ENCODE measurements at places on chromosomes 1 and 21. TPM values are rescaled to one million over a fixed set of nuclear protein-coding genes. Genes with fewer than 3 reads are reported as not detected.

DNA sequence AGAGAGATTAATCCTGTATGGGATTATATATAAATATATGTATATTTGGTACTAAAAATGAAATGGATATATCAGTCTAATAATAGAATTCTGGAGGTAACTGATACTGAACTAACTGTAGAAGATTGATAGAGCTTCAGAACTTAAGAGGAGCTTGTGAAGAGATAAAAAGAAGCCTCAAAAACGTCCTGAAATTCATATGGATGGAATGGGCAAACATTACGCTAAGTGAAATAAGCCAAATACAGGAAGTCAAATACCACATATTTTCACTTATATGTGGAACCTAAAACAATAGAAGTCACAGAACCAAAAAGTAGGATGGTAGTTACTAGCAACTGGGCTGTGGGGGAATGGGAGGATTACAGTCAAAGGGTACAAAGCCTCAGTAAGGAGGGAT is 36.0 kb upstream of the ADGRL4 start:
- no peak for DNase-seq

GRCh38 chr1:213656039-213656438 is 331.7 kb upstream of the PROX1 start:
- no peak for DNase-seq

GRCh38 chr1:195618287-195618686 is 990.0 kb downstream of the KCNT2 start:
- DNase-seq: no peak

GRCh38 chr1:109667452-109668122 is at the start of gene GSTM2:
Gene GSTM2 (plus strand): TSS chr1:109668057. CDS start chr1:109668116, 59 bp downstream.
- DNase-seq: peak; percentile 96

GRCh38 chr1:204891860-204892259 is 21.2 kb downstream of the NFASC start:
- no peak for DNase-seq

- no peak for DNase-seq
Measured at GRCh38 chr1:119475866-119476439, 31.1 kb upstream of the HSD3B1 start.

GRCh38 chr1:203325026-203325417 is 19.7 kb downstream of the BTG2 start:
- DNase-seq: no peak

- DNase-seq: peak; percentile 82
Measured at GRCh38 chr1:166164995-166165660, 1.7 kb downstream of the FAM78B start.

GRCh38 chr1:55445416-55445815 is 230.3 kb upstream of the USP24 start:
- no peak for DNase-seq

DNA sequence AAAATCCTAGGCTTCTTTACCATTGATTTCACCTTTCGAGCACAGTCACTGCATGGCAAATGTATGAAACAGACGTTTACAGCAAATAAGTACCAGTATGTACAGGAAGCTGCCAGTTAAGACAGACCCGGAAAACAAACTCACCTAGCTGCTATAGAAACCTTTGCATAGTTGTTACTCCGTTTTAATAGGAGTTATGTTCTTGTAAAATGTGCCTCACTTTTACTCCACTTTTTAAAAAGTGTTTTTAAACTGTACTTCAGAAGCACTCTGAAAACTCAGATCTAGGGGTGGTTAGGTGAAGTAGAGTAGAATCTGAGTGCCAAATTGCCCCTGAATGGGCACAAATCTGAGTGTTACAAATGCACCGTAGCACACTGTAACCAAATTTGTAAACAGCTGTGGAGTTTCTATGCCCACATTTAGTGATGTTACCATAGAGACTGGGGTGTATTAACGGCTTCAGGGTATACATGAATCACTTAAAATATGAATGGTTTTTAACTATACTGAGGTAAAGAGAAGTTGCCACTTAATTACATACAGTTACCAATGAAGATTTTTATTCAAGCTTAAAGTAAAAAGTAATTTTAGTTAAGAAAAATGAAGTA is 30.7 kb downstream of the CNIH4 start:
- DNase-seq: no peak

GRCh38 chr21:44752671-44753235 is 41.4 kb upstream of the TSPEAR start:
- no peak for DNase-seq

DNA sequence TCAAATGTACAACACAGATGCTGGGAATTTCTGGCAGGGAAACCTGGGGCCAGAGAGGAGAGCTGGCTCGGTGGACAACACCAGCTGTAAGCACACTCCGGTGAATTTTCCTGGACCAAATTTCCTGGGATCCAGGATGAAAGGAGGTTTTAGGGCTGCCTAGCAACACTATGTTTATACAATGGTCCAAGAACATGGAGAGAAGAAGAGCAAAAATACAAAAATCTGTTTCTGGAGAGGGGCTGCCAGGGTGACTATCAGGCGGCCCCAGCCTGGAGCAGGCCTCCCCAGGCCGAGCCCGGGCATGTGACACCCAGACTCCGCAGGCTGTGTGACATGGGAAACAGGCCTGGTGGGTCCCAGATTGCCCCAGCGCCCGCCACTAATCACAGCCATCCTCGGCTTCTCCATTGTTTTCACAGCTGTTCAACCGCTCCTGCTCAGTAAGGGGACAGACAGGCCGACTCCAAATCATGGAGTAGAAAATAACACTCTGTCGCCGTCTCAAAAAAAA is 336.0 kb upstream of the NFIA start:
- peak; percentile 20 for DNase-seq

DNA sequence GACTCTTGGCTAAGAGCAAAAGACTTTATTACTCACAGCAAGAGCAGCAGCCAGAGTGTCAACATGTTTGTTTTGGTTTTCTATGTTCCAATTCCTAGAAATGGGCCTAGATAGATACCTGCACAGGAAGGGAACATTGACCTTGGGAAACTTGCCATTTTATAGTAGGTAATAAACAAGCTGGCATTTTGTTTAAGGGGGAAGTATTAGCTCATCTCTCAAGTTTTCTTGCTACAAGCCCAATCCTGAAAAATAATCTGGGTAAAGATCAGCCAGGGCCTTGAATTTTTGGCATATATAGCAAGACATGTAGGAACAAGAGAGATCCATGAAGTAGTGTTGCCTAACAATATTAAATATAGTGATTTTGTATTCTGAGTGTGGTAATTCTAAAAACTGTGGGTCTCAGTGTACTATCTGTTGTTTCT is 51.4 kb upstream of the RGL1 start:
- no peak for DNase-seq

DNA sequence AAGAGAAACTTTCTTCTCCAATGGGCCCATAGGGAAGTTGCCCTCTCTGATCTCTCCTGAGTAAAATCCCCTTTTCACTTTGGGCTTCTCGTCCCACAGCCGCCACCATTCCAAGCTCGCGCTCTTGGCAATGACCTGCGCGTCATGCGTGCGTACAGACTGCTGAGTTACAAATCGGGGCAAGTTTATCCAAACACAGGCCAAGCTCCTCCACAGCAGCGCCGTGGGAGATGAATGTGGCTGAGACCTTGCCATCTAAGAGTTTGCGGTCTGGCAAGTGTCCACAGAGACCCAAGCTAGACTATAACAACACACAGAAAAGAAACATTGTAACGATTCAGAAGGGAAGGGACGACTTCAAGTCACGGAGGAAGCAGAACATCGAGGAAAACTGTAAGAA is 116.3 kb upstream of the SOD1 start:
- DNase-seq: peak; percentile 74

- no peak for DNase-seq
Measured at GRCh38 chr1:226655251-226656163, 83.6 kb downstream of the ITPKB start.

DNA sequence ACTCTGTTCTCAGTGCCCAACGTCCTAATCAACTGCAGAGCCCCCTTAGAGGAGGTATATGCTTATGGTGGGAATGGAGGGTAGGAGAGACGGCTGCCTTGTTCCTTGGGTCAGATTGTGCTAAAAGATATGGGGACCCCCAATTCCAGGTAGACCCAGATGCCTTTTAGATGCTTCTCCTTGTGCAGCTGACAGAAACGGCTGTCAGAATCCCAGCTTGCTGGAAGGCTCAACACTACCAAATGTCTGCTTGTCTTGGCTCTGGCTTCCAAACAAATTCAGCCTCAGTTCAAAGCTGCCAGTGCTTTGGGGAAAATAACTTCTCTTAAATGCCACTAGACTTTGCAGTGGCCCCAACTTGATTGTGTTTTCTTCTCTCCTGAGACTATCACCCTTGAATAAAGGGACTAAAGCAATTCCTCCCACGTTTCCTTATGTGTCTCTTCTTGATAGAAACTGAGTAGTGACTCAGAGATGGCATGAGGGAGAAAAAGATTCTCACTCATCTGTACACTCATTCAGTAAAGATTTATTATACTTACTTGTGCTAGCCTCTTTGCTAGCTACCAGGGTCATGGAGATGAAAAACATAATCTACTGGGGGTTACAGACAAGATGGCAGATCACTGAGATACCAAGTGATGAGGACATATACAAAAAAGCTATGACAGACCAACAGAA is 3.4 kb upstream of the RNF19B start:
- no peak for DNase-seq

GRCh38 chr1:54549181-54549924 is 1.3 kb downstream of the ACOT11 start:
- peak; percentile 71 for DNase-seq

DNA sequence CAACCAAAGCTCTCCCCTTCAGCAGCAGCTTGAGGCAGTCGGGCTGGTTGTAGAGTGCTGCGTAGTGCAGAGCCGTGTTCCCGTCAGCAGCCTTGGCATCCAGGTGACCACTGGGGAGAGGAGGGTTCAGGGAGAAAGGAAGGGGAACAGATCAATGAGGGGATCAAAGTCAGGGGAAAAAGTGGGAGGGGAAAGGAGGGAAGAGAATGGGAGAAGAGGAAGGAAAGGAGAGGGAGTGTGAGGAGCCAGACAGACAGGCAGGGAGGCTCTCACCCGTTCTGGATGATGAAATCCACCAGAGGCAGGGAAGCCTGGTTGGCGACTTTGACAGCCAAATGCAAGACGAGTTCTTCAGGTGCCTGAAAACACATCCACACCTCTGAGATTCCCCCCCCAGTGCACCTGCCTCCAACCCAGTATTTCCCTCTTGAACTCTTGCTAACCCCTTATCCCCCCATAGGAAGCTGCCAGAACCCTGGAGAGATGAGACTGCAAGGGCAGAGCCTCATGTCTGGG is 9.8 kb upstream of the TCEA3 start:
- DNase-seq: no peak

DNA sequence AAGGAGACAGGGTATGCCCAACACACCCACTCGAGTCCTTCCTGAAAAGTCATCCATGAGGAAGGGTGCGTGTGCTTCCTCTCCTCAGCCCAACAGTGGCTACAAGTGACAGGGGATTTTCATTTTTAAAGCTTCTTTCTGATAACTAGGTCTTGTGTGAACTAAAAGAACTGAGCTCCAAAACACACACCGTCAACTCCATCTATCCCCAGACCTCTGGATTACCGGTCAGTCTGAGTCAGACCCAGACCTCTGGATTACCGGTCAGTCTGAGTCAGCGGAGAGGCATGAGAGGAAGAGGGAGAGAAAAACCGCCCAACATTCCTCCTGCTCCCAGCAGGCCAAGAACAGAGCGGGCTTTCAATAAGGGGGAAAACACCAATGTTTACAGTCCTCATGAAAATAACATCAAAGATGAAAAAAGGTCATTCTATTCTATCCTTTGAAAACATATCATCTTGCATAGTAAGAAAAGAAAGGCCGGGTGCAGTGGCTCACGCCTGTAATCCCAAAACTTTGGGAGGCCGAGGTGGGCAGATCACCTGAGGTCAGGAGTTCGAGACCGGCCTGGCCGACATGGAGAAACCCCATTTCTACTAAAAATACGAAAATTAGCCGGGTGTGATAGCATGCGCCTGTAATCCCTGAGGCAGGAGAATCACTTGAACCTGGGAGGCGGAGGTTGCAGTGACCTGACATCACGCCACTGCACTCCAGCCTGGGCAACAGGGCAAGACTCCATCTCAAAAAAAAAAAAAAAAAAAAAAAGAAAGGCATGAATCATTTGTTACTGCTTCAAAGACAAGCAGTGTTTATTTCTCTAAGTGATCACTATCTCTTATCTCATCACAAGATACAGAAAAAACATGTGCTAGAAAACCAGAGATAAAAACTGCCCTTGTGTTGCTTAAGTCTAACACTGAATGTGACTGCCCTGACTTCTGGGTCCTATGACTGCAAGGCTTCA is 3.4 kb downstream of the PTTG1IP start:
- peak; percentile 61 for DNase-seq

- no peak for DNase-seq
Measured at GRCh38 chr21:17798796-17799195, 20.4 kb downstream of the C21orf91 start.

DNA sequence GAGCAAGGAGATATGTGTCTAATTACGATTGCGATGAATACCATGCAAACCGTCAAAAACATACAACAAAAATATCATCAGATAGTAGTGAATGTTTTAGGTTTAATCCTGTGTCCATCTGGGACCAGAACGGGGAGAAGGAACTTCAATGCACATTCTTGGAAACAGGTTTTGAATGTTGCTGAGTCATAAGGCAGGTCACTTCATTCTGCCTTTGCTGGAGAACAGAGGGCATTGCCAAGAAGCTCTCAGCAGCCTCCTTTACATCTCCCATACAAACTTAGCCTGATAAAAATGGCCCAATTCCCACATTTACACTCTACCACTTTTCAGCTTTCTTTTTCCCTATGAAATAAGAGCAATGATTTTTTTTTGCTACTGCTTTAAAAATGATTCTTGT is 78.0 kb upstream of the KCNJ6 start:
- no peak for DNase-seq

- no peak for DNase-seq
Measured at GRCh38 chr1:40876891-40877290, 14.7 kb upstream of the CITED4 start.

DNA sequence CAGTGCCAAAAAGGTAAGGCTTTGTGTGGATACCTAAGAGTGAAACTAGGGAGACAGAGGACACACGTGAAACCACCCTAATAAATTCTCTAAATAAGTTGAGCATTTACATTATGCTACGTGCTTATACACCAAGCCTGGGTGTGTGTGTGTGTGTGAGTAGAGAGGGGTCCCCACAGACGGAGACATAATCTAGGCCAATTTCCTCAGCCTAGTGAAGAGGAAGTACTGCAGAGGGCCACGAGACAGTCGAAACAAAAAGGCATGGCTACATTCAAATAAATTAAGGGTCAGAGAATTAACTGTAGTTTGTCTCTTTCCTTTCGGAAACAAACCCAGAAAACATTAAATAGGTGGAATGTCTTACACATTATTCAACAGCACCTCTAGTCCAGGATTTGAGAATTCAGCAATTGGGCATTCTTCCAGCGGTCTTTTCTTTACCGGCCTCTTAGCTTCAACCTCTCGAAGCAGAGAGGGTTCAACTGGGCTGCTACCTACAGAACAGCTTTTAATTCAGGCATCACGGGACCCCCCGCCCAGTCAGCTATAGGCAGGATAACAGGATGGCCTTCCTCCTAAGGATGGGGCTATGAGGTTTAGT is 75.0 kb downstream of the DESI2 start:
- no peak for DNase-seq

GRCh38 chr1:41977326-41977725 is 58.6 kb upstream of the HIVEP3 start:
- DNase-seq: no peak

KCNJ9 gene
- not detected for total RNA-seq

LINGO4 gene
- 0.32 TPM for total RNA-seq

TAL1 gene
- total RNA-seq: 3.9 TPM

SH3BGR gene
- total RNA-seq: 95.8 TPM

GIPC2 gene
- total RNA-seq: 1.8 TPM

APCS gene
- total RNA-seq: not detected

SOD1 gene
- 391 TPM for total RNA-seq

RRP1B gene
- 11.8 TPM for total RNA-seq

TMEM200B gene
- total RNA-seq: 3.6 TPM

PTGS2 gene
- 8.4 TPM for total RNA-seq

CHRNB2 gene
- total RNA-seq: not detected

HAO2 gene
- not detected for total RNA-seq

KDF1 gene
- 1.2 TPM for total RNA-seq

TNFSF4 gene
- 2.3 TPM for total RNA-seq

Measured in right cardiac atrium (tissue), 5 donors.